ENCODE measurements at places on chromosomes 4 and X.

GRCh38 chr4:144296941-144297340 lies 156.4 kb upstream of the GYPA start:
- no peak for DNase-seq

DNA sequence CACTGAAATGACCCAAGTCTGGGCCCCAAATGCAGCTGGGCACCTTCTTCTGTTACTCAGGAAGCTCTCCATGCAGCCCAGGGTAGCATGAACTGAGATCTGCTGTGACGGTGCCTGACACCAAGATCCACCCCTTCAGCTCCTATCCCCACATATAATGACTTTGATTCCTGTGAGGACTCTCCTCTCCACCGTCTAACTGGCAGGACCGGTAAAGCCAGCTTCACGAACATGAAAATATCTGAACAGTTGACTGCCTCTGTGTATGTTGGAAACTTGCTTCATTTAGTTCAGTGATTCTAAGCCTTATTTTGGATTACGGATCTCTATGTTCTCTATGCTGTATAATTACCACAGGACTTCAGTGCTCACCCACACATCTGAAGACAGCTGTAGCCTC lies 115.5 kb upstream of the TMEM150C start:
- DNase-seq = no peak

DNA sequence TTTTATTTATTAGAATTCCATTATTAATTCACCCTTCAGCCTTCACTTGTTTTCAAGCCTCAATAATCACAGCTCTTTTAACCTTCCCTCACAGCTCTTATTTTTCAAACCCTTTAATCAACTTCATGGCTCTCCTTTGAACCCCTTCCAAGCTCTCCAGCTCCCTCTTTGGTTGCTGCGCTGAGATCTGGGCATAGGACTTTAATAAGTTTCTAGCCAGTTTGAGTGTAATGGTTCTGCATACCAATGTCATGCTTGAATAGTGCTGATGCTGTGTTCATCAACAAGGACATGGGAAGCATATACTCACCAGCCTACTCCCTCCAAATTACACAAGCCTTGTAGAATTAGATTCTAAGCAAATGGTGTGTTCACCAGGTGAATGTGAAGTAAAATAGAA lies 3.5 kb upstream of the RNF212 start:
- DNase-seq = no peak

DNA sequence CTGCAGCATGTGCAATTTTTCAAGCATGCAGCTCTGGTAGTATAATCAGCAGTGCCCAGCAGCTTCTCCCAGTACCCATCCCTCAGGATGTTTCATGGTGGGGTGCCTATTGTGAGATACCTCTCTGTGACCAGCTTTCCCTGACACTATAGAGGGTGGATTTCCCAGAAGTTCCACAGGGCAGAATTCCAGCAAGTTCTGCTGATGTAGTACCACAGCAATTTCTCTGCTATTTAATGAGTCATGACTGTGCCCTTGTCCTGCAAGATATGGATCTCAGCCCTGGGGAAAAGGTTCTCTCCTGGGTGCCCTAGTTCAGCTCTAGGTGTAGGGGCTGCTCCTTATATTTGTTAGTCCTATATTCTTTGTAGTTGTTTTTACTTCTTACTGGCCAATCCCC lies 174.8 kb downstream of the ENOX2 start:
- DNase-seq = no peak

DNA sequence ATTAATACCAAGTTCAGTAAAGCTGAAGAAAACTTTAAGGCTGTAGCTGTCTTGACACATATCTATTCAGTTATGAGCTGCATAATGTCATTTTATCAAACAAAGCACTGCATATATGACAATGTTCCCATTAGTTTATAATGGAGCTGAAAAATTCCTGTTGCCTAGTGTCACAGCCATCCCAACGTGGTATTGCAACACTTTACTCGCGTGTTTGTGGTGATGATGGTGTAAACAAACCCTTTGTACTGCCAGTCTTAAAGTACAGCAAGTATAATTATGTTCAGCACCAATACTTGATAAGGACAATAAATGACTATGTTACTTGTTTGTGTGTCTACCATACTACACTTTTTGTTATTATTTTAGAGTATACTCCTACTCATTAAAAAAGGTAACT lies 1415.6 kb upstream of the PCDH7 start:
- no peak for DNase-seq

DNA sequence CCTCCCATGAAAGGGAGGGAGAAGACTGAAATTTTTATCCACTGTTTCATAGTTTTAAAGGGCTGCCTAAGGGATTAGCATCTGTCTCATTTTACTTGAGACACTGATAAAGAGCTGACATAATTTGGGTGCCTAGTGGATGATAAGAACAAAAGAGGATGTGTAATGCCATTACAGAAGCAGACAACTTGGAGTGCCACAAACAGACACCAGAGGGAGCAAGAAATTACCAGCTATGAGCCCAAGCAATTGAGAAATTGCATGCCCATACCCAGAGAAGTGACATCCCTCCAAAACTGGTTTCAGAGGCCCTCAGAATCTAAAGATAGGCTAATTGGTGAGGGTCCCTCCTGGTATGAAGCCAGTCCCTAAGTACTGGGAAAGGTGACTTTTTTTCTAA lies 38.5 kb upstream of the POU3F4 start:
- no peak for DNase-seq

DNA sequence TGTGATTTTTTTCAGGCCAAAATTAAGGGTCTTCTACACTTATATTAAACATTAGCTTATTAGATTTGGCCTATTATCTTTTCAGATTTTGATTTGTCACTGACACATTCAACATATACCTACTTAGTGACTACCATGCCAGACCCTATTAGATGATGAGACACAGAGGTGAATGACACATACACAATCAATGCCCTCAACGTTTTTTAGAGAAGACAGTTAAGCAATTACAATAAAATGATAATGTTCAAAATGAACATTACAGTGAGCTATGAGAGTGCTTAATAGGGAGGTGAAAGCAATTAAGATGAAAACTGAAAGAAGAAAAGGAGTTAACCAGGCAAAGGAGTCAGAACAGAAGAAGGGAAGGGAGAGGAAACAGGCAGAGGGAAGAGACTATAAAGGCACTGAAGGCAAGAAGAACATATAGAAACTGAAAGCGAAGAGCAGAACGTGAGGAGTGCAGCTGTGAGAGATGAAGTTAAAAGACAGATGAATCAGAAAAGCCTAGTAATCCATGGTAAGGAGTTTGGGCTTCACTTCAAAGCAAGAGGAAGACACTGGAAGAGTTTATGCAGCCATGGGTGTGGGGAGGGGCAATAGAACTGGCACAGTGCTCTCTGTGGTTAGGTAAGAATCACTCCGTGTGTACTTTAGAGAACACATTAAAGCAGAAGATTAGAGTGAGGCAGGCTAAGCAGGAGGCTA lies 119.0 kb downstream of the REELD1 start:
- DNase-seq = no peak

DNA sequence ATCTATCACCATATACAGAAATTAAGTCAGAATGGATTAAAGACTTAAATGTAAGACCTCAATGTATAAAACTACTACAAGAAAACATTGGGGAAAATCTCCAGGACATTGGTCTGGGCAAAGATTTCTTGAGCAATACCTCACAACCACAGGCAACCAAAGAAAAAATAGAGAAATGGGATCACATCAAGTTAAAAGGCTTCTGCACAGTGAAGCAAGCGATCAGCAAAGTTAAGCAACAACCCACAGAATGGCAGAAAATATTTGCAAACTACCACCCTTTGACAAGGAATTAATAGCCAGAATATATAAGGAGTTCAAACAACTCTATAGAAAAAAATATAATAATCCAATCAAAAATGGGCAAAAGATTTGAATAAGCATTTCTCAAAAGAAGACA lies 236.9 kb upstream of the EMCN start:
- DNase-seq = no peak

- DNase-seq = no peak
Observed at GRCh38 chr4:139606579-139607501, 50.8 kb upstream of the SETD7 start.

Measured in mesenteric fat pad (tissue), 1 donor.